ENCODE measurements at places on chromosomes 4 and X.

DNA sequence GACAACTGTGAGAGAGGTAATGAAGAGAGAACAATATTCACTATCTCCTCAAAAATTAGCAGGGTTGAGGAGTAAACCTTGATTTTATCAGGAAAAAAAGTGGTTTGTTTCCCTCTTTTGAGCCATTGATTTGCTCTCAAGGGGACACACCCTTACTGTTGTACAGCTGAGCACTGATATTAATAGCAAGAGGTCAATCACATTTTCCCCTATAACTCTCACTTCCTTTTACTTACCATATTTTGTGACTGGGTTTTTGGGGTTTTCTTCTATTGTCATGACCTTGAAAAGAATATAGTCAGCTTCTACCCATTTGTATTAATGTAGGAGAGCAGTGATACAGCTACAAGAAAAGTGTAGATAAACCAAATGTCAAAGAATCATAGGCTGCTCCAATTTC is 70.2 kb upstream of the LONRF3 start:
- DNase-seq: no peak

GRCh38 chr4:2386717-2387116 is 31.7 kb downstream of the ZFYVE28 start:
- DNase-seq: no peak

DNA sequence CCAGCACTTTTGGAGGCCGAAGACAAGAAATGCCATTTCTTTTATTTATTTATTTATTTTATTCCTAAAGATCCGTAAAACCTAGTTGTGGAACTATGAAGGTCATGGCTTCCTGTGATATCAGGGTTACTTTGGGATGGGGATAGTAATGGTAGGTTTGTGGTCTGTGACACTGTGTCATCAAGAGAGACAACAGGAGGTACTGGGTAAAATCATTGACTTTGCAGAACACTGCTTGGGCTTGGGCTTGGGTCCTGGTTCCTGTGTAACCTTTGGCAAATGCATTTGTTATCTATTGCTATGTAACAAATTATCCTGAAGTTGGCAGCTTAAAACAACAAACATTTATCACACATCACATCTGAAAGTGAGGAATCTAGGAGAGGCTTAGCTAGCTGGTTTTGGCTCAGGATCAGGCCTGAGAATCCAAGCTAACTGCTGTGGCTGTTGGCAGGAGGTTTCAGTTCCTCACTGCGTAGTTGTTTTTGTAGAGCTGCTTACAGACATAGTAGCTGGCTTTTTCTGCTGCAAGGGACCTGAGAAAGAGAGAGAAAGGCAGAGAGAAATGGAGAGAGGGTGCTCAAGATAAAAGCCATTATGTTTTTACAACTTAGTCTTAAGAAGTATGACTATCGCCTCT is 576.4 kb upstream of the SLIT2 start:
- no peak for DNase-seq

- no peak for DNase-seq
Measured at GRCh38 chrX:95536111-95536510, 1148.5 kb upstream of the DIAPH2 start.

GRCh38 chr4:174669270-174669669 is 147.0 kb upstream of the HPGD start:
- DNase-seq: no peak

DNA sequence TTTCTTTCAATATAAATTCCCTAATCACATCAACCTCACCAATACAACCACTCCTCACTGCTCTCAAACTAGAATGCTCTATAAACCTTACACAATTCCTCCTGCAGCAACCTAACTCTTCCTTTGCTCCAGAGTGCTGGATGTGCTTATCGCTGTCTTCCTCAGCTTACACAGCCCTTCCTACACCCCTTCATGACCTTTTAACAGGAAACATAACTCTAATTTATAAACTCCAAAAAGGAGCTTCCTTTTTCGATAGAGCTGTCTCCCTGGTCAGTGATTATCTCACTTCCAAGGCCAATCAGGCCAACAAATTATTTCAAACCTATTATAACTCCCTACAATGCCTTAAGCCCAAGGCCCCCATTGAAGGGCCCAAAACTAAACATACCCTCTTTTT is 78.8 kb downstream of the COQ2 start:
- no peak for DNase-seq

- no peak for DNase-seq
Measured at GRCh38 chr4:7359400-7360062, 75.2 kb downstream of the PSAPL1 start.

- peak; percentile 22 for DNase-seq
Measured at GRCh38 chr4:163484906-163485305, 9.6 kb upstream of the TMA16 start.

DNA sequence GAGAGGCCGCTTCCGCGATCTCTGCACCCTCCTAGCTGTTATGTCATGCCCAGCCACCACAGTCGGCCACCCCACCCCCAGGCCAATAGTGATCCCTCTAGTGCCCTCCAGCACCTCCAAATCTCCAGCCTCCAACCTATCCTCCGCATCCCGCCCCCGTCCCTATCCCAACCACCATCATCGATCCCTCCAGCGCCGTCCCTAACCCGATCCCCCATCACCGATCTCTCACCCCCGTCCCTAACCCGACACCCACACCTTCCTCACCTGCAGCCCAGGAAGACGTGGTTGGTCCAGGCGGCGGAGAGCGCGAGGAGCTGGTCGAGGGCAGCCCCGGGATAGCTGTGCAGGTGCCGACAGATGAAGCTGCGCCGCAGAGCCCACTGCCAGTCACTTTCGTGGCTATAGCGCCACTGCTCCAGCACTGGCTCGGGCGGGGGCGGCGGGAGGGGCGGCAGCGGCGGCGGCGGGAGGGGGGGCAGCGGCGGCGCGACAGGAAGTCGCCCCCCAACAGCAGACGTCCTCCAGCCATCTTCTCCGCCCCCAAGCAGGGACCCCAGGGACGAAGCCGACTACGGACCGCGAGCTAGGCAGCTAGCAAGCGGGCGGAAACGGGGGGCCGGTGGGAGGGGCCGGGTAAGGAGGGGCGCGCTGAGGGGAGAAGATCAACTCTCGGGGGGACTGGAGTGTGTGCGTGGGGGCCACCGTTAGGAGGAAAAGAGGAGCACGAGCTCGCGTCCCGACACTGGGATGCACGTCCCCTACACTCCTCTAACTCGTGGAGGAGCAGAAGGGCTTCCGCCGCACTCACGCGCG is 552 bp downstream of the NKRF start:
- peak; percentile 39 for DNase-seq

GRCh38 chr4:88999392-88999930 is 57.5 kb downstream of the FAM13A start:
- DNase-seq: no peak

- DNase-seq: no peak
Measured at GRCh38 chrX:13179100-13179499, 134.7 kb upstream of the FAM9C start.

GRCh38 chr4:135770505-135770904 is 1568.9 kb upstream of the PABPC4L start:
- no peak for DNase-seq

DNA sequence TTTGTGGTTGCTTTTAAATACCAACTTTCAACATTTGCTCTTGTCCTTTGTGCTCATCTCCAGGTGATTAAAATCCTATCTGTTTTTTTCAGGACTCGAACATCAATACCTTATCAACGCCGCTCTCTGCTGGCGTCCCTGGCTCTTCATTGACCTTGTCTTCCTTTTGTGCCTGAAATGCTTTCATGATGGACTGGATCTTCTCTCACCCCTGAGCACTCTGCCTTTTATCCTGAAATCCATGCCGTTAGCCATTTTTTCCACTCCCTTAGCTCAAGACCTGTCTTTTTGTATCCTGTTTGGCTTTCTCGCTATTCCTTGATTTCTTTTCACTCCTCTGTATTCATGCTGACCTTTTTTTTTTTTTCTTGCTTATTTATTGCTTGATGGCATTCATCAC is 549.5 kb upstream of the CPEB2 start:
- DNase-seq: no peak

GRCh38 chrX:79604364-79604763 is 237.2 kb upstream of the ITM2A start:
- no peak for DNase-seq

DNA sequence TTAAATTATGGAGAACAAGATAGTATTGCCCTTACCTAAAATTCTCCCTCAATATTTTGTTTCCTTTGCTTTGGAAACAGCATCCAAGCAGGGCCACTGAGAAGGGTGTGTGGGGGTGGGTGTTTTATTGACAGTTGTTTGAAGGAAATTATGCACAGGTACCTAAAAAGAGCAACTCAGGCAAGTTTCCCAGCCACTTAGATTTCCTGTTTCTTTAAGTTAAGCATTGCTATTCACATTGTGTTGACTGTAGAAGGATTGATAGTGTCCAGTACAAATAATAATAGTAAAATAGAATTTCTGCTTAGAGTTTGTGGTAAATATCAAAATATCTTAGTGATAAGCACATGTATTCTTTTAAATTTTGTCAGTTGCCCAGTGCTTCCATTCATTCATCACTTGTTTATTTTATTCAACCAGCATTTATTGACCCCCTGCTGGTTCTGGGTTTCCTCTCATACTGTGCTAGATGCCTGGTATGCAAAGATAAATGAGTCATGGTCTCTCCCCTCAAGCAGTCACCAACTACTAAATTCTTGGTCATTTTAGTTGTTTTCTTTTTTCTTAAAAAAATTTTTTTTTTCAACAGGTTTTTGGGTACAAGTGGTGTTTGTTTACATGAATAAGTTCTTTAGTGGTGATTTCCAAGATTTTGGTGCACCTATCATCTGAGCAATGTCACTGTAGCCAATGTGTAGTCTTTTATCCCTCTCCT is 50.0 kb downstream of the GALNT7 start:
- DNase-seq: no peak

DNA sequence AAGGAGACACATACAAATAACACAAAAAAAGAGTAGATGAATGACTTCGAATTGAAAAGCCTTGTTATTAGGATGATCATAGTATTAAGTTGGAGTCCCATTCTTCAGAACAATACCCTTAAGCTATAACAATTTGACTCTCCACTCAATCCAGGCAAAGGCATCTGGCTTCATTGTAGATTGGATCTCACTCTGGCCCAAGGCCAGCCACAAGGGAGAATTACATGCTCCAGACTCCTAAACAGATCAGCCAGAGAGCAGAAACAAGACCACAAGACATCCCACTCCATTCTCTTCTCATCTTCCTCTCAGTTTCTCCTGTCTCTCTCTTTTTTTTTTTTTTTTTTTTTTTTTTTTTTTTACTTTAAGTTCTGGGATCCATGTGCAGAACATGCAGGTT is 213.9 kb downstream of the DHX15 start:
- no peak for DNase-seq

GRCh38 chr4:76305033-76305687 is 1.4 kb upstream of the STBD1 start:
- DNase-seq: peak; percentile 21

DNA sequence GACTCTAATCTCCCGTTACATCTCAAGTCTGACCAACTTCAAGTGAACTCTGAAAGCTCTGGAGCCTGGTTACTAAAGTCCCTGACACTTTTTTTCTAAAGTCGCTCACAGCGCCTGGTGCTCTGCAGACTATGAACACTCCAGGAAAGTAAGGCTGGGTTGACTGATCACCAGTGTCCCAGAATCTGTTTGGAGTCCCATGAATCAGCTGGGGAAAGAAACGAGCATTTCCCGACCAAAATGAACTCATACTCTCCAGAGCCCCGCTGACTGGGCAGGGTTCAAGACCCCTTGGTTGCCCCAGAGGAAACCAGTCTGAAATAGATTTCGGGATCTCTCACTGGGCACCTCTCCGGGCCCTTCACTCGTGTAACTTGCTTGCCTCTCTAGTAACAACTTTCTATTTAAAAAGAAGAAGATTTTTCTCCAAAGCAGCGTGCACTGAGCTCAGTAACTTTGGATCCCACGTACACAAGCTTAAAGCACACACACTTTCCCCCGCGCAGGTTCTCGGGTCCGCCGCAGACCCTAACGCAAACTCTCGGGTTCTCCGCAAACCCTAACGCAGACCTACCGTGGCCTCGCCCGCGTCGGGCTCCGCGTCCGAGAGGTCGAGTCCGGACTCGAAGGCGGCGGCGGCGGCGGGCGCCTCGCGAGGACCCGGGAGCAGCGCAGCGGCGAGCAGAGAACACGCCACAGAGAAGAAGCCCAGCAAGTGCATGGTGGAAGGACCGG is 964 bp downstream of the VEGFC start:
- DNase-seq: no peak

Measured in central memory CD4-positive, alpha-beta T cell (primary cell).